Stomach (tissue), 19 donors: ENCODE measurements at places on chromosomes 3 and 15.

DNA sequence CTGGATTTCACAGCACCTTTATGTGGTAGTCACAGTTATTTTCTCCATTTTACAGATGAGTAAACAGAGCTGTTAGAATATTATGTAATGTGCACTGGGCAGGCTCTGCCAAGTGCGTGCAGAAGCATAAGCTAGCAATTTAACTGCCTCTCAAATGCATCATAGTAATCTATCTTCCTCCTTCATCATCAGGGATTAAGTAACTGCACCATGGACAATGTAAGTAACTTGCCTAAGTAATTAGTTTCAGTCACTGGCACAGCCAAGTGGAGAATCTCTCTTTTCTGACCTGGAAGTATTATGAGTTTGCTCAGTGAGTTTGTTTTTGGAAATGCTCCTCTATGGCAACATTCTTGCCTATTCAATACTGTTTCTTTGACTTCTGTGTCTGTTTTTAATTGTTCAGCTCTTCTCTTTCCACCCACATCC, 260.5 kb downstream of the PTPRG start:
- no peak for DNase-seq

DNA sequence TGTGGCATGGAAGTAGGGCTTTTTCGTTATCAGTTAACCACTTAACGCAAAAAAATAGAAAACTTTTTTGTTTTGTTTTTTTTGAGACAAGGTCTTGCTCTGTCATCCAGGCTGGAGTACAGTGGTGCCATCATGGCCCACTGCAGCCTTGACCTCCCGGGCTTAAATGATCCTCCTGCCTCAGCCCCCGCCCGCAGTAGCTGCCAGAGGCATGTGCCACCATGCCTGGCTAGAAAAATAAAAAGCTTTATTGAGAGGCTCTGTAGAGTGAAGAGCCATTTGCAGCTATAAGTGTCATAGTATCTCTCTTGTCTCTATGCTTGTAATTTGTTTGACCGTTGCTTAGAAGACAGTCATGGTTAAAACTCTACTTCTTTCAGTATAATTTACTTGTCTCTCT, 13.5 kb downstream of the PPP4R2 start:
- DNase-seq = no peak

GRCh38 chr3:100548053-100548452, 55.6 kb downstream of the TMEM45A start:
- DNase-seq = peak; percentile 30

DNA sequence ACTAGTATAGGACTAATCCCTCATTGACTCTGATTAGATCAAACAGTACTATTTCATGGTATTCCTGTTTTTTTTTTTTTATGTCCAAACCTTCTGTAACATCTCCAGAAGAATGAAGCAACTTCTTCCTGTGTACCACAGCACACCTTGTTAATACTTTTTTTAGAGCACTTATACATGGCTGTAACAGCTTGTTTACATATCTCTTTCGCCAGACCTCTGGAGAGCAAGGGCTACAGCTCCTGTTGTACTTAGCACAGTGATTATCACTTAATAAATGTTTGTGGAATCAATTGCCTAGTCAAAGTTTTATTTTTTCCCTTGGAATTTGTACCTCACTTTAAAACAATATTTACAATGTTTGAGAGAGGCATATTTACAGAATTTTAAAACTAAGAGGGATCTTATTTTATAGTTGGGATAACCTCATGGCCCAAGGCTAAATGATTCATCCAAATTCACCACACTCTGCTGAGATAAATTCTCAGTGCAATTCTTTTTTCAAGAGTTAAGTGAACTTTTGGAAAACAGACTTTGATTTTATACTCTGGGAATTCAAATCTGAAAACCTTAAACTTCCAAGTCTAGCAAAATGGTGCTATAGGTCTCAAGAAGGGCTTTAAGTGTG, 9.2 kb upstream of the GATM start:
- DNase-seq = no peak

DNA sequence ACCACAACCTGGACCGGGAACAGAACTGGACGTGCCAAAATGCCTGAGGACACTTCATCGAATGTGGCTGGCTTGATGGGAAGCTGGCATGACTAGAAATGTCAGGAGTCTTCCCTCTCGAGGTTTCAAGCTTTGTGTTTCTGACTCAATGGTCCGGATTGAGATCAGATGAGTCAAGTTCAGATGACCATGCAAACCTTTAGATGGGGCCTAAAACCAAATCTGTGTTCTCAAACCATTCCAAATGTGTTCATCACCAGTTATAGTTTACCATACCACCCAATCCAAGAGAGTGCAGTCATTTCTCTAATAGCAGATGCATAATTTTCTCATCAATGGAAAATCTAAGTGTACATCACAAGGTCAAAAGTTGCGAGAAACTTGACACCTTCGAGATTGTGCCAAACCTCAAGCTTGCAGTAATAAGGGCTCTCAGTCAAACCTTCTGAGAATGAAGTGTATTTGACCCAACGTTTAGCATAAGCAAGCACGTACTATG, 369.1 kb downstream of the RORA start:
- DNase-seq = no peak

DNA sequence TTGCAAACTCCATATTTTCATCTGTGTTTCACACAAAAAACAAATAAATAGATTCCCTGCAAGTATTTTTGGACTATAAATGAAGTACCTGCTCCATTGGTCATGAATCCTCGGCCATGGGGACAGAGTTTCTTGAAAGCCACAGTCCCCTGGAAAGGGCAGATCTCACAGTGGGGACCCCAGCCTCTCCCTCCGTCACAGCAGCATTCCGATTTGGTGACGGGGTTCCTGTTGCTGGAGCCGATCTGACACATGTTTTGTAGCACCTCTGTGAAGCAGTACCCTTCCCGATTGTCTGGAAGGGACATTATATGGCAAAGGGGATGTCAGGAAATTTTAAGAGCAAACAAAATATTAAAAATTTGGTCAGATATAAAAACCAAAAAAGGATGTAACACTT, 96.2 kb downstream of the DUT start:
- no peak for DNase-seq

DNA sequence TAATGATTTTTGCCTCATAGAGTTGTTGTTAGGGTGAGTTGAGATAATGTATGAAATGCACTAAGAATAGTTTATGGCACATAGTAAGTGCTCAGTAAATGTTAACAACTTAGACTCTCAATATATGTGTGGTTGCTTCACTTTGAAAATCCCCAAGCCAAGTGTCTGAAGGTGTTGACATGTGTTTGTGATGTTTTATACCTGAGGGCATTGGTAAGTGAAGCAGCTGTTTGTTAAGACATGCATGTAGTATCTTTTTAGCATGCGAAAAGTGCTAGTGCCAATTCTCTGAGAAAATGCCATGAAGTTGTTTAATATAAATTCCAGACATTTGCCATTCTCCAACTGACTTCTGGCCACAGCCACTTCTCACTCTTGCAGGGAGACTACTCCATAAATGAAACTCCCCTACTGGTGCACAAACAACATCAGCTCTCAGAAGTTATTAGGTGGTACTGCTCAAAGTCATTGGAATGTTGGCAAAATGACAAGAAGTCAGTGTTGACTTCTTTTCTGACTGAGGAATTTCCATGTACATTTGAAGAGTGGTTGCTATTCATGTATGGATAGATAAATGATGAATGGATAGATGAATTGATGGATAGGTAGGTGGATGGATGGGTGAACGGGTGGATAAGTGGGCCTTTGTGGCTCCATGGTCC, 103.6 kb upstream of the NUDT16 start:
- peak; percentile 5 for DNase-seq

GRCh38 chr3:143331350-143331749, 211.8 kb downstream of the CHST2 start:
- DNase-seq = no peak
